ENCODE measurements at places on chromosomes 7 and 10.

DNA sequence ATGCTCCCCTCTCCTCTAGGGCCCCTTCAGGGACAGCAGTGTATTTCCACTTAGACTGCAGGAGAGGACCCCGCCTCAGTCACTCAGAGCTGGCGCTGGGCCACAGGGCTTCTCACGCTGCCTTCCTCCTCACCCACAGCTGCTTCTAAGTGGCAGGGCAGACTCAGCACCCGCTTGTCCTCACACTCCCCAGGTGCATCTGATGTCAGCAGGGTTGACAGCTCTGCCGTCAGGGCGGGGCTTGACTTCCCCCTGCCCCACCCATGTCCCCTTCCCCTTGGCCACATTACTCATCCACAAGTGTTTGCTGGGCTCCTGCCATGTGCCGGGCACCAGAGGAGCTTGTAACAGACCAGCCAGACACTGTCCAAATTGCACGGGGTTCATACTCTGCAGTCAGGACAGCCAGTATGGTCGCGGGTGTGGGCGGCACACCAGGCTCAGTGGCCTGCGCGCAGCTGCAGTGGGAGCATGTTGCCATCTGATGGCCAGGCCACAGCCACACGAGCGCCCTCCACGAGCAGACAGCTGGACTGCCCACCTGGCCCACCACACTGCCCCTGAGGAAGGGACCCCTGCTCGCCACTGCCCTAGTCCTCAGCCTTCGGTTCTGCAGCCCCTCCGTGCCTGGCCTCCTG, 29.3 kb upstream of the TTYH3 start:
- DNase-seq = no peak

DNA sequence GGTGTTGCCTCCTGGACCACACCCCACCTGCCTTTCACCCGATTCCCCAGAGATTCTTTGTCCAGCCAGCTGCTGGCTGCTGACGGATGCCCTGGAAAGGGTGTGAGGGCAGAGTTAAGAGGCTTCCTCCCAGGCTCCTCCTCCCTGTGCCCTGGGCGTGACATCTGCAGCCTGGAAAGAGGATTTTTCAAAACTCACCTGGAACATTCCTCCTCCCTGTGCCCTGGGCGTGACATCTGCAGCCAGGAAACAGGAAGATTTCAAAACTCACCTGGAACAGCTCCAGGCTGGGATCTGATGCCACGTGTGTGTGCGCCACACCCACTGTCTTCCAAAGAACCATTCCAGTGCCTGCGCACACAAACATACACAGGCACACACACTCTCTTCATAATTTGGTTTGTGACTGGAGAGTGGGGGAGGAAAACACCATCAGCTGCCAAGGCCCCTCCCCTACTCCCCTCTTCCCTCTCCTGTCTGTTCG, 5.2 kb downstream of the MARVELD1 start:
- no peak for DNase-seq

GRCh38 chr7:139634087-139634486, 110.6 kb downstream of the CLEC2L start:
- DNase-seq = no peak

GRCh38 chr7:10128748-10129147, 844.9 kb upstream of the PHF14 start:
- DNase-seq = no peak

DNA sequence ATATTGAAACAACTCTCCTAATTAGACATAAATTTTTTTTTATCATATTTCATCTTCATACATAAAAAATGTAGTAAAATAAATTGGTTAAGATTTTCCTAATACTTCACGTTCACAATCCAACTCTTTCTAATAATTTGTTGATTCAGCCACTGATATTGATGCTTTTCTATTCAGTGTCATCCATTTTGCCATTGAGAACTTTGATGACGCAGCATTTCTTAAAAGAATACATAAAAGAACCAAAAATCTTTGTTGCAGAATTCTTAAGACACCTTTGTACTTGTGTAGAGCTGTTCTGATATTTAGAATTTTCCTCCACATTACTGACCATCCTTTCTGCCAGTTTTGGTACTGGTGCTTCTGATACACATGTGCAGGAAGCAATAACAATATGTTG, 52.6 kb downstream of the LOXL4 start:
- no peak for DNase-seq

DNA sequence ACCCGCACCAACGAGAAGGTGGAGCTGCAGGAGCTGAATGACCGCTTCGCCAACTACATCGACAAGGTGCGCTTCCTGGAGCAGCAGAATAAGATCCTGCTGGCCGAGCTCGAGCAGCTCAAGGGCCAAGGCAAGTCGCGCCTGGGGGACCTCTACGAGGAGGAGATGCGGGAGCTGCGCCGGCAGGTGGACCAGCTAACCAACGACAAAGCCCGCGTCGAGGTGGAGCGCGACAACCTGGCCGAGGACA, 1.6 kb downstream of the VIM start:
- no peak for DNase-seq

- no peak for DNase-seq
Measured at GRCh38 chr10:93991596-93992284, 2.0 kb upstream of the PLCE1 start.

GRCh38 chr7:101066141-101066832, 19.0 kb upstream of the TRIM56 start:
- no peak for DNase-seq

DNA sequence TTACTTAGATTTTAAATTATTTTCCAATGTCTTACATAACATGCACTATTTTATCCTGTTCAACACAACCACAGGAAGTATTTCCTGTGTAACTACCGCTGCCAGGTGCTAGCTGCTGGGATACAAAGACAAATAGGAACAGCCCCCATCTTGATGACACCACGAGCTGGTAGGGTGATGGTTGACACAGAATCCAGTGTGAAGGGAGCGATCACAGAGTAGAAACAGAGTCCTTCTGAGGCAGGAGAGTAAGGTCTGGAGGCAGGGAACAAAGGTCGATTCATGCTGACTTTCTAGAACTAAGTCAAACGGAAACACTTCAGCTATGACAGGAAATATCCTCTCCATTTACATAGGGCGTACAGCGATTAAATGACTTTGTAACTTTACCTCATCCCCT, 232.3 kb downstream of the ADAM12 start:
- DNase-seq = no peak

DNA sequence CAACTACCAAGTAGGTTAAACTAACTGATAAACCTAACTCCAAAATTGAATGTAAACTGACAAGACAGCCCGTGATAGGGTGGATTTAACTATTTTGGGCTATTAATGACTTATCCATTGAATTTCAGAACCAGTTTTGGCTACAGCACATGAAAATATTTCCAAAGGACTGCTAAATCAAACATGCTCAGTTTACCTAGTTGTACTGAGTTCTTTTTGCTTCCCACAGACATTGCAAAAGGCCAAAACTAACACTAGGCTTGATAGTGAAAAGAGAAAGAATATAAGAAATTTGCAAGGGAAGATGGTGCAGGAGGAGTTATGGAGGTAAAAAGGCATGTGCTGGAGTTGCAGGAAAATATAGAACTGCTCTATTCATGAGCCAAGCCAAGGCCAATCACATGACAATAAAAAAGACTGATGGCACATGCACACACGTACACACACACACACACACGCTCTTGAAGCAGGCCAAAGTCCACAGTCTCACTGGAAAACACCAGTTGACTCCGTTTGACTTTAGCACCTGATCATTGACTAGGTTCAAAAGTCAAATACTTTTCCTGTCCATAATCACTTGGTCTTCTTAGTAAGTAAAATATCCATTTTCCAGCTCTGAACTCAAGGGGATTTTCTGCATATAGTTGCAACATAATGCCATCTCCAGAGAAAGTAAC, 76.0 kb upstream of the AGBL3 start:
- DNase-seq = no peak
